H54 (cell line): ENCODE measurements at places on chromosomes 12 and 14.

GRCh38 chr14:54803926-54804537 is 98.6 kb downstream of the GCH1 start:
- DNase-seq: no peak

DNA sequence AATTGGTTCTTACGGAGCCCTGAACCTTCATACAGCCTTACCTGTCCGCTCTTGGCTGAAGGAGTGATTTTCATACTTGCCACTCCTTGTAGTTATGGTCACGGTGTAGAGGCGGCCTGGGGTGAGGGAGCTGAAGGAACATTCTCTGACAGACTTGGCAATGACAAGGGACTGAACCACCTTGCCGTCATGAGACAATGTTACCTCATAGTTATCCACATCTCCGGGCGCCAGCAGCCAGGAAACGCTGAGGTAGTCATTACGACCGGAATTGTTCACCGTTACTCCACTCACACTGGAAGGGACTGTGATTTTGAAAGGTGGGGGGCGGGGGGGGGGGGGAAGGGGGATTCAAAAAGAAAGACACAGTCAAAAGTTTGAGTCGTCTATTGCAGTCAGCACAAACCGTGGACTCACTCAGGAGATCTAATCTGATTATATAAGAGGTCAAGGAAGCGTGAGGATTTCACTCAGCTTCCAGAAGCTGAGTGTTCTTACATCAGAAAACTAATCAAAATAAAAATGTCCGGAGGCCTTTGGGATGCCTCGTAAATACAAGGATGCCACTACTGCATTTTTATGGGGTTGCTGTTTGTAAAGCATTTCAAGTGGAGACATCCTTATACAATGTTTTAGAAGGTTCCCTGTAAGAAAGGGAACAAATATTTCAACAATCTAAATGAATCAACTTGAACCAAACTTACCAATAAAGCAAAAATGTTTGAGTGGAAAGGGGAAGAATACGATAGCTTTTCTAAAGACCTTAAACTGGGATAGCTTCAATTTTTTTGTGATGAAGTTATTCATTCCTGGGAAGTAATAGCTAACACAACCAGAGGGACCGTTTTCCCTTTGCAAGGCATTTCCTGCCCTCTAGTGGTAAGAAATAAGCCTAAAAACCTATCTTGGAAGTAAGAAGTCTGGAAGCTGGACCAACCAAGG is 60.6 kb downstream of the PTPRB start:
- DNase-seq: peak; percentile 32

DNA sequence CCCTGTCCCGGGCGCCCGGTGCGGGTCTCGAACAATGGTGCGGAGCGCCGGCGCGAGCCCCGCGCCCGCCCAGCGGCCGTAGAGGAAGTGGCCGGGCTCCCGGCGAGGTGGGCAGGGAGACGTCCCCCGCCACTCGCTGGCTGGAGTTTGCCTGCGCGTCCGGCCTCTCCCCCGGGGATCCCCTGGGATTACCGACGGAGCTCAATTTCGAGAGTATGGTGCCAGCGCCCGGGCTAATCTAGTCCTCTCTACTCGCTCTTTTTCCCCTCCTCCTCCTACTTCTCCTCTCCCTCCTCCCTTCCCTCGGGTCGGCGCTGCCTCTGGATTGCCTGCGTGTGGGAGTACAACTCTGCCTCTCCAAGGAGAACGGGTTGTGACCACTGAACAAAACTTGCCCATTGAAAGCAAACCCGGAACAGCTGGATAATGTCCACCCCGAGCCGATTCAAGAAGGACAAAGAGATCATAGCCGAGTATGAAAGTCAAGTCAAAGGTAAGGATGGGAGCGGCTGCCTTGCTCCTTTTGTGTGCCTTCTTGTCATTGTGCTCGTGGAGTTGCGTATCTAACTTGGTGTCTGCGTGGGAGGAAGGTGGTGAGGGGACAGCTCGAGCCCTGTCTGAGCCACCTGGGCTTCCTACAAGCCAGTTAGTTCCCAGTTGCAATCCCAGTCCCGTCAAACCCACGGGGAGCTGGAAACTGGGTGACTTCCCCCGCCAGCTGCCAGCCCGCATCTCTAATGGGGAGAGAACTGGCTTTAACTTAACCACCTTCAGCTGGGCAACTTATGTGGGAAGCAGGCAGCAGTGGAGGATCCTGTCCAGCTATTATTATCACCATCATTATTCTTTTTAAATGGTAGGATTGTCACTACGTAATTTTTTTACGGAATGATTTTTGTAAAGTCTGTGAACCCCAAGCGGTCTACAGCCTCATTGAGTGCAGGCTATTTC is at the start of gene SRGAP1:
SRGAP1 (plus strand) TSS at position 310 of the 951 bp plus-strand sequence; CDS start at position 427, 117 bp downstream.
- peak; percentile 25 for DNase-seq

DNA sequence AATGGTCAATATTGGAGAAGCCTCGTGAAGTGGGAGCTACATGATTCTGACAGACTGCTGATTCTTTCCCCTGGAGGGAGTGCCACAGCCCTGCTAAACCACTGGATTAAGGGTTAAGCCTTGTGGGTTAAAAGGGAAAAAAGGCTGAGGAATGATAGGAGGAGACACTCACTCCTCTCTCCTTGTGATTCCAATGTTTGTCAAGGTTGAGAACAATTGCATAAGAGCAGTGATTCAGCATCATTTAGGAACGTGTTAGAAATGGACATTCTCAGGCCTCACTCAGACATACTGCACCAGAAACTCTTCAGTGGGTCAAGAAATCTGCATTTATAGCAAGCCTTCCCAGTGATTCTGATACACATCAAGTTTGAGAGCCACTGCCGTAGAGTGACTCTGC is 87.8 kb upstream of the GZMB start:
- no peak for DNase-seq

DNA sequence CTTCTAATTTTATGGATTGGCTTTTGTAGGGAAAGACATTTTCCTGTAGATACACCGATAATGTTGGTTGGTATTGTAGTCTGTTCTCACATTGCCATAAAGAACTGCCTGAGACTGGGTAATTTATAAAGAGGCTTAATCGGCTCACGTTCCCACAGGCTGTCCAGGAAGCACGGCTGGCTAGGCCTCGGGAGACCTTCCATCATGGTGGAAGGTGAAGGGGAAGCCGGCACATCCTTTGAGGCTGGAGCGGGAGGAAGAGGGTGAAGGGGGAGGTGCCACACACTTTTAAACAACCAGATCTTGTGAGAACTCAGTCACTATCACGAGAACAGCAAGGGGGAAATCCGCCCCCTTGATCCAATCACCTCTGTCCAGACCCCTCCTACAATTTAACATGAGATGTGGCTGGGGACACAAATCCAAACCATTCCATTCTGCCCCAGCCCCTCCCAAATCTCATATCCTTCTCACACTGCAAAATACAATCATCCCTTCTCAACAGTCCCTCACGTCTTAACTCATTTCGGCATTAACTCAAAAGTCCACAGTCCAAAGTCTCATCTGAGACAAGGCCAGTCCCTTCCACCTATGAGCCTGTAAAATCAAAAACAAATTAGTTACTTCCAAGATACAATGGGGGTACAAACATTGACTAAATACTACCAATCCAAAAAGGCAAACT is 66.7 kb upstream of the EIF5 start:
- DNase-seq: no peak

- no peak for DNase-seq
Observed at GRCh38 chr14:36339816-36340215, 19.4 kb upstream of the MBIP start.

GRCh38 chr12:81094718-81095360 is 17.0 kb downstream of the ACSS3 start:
- no peak for DNase-seq

- no peak for DNase-seq
Observed at GRCh38 chr12:46509135-46509534, 136.6 kb upstream of the SLC38A2 start.

DNA sequence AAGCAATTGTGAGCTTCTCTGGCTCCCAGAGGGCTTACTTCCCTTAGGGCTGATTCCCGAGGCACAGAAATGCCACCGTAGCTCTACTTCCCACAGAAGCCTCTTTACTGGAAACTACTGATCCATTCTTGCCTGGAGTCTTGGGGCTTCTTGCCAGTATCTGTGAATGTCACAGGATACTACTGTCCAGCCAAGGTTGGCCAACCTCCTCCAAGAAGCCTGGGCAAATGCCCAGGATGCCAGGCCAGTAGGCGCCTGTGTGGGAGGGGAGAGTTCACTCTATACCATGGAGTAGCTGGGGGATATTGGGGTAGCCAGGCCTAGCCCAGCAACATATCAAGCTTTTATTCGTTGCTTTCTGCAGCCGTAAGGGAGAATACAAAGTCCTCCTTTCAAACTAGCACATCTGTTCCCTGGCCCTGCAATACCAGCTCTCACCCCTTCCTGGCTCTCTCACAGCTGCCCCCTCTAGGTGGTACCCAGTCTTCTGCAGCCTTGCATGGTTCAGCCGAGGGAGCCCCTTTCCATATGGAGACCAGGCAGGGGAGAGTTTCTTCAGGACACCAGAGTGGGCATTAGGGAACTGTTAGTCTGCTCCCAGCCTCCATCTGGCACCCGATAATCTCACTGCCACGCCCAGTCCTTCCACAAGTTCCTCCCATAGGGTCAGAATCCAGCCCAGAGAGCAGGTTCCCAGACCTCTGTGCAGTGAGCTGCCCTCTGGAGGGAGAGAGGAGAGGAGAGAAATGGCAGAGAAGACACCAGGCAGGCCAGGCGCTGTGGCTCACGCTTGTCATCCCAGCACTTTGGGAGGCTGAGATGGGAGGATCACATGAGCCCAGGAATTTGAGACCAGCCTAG is 24.3 kb upstream of the PLEK2 start:
- no peak for DNase-seq

DNA sequence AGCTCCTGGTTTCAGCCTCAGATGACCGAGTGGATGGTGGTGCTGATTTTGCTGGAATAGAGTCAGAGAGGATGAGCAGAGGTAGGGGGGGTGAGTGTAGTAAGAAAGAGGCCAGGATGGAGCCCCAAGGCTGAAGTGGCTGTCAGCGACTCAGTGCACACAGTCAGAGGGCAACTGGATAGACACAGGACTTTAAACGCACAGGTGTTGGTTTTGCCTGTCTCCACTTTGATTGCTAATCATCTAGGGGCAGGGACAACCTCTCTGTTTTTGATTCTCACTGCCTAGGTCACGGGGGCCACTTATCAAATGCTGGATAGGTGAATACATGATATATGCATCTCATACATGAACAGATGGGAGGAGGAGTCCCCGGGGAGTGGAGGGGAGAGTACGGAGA is 99.5 kb downstream of the EGLN3 start:
- DNase-seq: no peak

DNA sequence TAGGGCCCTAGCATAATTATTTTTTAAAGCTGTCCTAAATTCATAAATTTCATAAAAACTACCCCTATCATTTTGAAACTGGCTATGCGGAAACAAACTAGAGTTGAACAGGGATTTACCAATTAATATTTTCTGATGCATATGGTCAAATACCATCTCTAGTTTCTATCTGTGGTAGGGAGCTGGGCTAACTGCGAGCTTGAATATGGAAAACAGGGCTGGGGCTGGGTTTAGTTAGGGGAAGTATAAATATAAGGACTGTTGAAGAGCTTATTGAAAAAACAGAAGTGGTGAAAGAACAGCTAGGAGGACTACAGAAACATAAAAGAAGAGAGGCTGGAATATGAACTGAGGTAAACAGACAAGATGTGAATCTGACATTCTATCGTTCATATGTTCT is 91.8 kb downstream of the SLC38A1 start:
- DNase-seq: no peak

GRCh38 chr14:76863724-76864407 is 37.7 kb downstream of the LRRC74A start:
- no peak for DNase-seq

GRCh38 chr12:27083861-27084394 is 1.6 kb upstream of the C12orf71 start:
- no peak for DNase-seq

DNA sequence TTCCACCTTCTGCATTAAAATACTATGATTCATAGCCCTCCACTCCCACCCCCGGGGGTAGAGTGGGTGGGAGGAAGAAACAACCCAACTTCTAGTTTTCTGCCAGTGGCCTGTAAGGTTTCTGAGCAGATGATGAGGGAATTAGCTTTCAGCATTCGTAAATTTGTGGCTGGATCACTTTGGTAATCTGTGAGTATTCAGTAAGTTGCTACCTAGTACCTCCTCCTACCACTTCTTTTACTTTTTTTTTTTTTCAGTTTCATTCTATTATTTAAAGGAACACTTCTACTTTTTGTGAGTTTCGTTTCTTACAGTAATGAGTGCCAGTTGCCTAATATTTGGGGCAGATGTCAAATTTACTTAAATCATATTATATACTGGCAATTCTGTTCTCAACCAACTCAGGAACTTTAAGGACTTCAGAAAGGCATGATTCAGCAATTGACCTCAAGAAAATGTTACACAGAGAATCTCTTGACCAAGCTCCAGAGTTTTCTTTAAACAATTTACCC is 42.4 kb upstream of the EMP1 start:
- no peak for DNase-seq

DNA sequence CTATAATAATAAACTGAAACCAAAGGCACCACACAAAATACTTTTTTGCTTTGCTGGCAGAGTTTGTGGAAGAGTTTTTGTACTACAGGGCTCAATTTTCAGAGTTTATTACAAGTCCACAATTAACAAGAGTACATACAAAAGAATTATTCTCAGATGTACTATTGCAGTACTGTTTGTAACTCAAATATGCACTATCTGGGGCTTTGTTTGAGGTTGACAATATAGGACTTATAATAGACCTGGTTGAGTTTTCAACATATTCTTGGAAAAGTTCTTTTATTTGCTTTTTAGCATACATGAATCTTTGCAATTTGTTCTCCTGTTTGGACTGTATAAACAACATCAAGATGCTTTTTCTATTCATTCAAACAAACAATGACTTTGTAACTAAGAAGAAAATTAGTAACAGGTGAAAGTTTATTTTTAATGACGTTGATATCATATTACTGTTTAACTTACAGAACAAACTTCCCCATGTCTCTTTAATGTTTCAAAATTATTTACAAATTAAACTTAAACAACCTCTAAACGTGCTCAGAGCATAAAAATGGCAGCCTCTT is 407.4 kb upstream of the PRICKLE1 start:
- no peak for DNase-seq

- no peak for DNase-seq
Observed at GRCh38 chr12:118377021-118377883, 897 bp downstream of the SUDS3 start.

DNA sequence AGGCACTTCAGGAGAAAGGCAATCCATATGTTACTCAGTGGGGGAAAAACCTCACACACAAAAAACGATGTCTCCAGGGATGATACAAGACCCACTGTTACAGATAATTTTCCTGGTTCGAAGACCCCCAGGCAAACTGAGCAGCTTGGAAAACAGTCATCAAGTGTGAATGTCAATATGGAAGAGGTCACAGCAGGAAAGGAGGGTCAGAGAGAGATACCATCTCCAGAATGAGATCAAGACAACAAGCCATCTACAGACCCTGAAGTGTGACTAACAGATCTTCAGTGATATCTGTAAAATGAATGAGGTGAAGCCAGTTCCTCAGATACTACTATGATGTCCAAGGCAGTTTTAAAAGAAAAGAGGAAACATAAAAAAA is 28.6 kb downstream of the GNS start:
- no peak for DNase-seq

GRCh38 chr14:57753821-57754220 is 112.1 kb downstream of the SLC35F4 start:
- no peak for DNase-seq
